Renal cortical epithelial cell (primary cell): ENCODE measurements at places on chromosomes 5 and 9. TPM values are rescaled to one million over a fixed set of nuclear protein-coding genes. Genes with fewer than 3 reads are reported as not detected.

Gene ROR2
- total RNA-seq = 4.4 TPM in 1 of 2 replicates, not detected in the other

Gene SLC25A2
- 0.20 and 1.0 TPM in 2 replicates for total RNA-seq

Gene CREBRF
- total RNA-seq = 8.0 and 22.9 TPM in 2 replicates

Gene CSF1R
- total RNA-seq = not detected in 2 replicates
